Stimulated activated CD8-positive, alpha-beta memory T cell treated with anti-CD3 and anti-CD28 coated beads, Interleukin-15, amount 100 ng/mL, for 4 hours (primary cell): ENCODE measurements at places on chromosomes 5 and 9.

- DNase-seq = no peak
These were observed 20.8 kb upstream of the MACIR start for GRCh38 chr5:103237778-103238177.

GRCh38 chr5:124398460-124398859 is 348.0 kb downstream of the ZNF608 start:
- DNase-seq = no peak

- DNase-seq = no peak
These were observed 134.1 kb downstream of the PAPPA start for GRCh38 chr9:116287721-116288120.

DNA sequence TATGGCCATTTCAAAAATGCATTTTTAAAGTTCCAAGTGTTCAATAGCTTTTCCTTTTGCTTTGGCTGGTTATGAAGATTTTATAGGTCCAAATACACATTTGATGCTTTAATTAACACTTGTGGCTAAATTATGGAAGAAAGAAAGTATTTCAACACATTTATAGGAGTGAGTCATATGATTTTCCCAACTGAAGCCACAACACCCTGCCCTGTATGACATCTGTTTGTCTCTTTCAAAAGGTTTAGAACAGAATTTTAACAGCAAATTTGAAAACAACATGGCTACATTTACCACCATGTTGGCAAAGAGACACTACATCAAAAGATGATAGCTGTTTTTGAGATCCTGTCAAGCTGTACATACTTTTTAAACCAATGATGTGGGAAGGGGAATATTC is 99.4 kb downstream of the TMEM174 start:
- DNase-seq = no peak

GRCh38 chr5:64834037-64834436 is 65.3 kb downstream of the CWC27 start:
- no peak for DNase-seq

DNA sequence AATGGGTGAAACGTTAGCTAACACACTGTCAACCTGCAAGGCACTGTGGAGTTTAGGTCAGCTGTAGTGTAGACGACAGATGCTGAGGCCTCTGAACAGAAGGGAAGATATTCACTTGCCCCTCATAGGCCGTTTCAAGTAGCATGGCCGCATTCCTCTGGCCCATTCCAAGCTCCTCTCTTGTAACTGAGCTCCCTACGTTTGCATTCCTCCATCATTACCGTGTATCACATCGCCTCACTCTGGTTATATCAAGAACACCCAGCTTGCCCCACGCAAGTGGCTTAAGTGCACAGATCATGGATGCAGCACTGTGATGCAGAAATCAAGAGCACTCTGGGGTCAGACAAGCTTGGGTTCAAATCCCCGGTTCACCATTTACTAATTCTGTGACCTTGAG is 43.3 kb downstream of the PRELID2 start:
- no peak for DNase-seq

DNA sequence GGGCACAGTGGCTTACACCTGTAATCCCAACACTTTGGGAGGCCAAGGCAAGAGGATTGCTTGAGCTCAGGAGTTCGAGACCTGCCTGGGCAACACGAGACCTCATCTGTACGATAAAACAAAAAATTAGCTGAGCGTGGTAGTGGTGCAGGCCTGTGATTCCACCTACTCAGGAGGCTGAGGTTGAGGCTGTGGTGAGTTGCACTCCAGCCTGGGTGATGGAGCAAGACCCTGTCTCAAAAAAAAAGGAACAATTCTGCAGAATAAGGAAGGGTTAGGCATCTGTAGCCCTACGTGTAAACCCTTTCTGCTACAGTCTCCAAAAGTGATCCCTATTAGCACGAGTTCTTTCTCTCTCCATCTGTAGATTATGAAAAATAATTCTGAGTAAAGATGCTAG is 19.9 kb downstream of the CDC26 start:
- DNase-seq = no peak

DNA sequence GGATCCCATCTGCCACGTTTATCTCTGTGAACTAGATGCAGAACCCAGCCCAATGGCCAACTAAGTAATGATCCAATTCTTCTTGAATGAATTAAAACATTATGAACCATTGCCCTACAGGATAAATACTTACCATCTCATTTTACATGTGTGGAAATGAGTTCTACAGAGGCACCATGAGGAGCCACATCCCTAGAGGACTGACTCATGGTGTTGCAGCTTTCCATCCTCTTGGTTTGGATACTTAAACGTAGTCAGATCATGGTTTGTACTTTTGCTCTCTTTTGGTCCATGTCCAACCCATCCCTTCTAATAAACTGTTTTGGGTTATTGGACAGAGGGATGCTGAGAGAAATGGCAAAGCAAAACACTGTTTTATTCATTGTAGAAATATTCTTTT is 484.8 kb downstream of the EBF1 start:
- DNase-seq = no peak

GRCh38 chr5:66958980-66959641 is 237.5 kb downstream of the CD180 start:
- DNase-seq = no peak

DNA sequence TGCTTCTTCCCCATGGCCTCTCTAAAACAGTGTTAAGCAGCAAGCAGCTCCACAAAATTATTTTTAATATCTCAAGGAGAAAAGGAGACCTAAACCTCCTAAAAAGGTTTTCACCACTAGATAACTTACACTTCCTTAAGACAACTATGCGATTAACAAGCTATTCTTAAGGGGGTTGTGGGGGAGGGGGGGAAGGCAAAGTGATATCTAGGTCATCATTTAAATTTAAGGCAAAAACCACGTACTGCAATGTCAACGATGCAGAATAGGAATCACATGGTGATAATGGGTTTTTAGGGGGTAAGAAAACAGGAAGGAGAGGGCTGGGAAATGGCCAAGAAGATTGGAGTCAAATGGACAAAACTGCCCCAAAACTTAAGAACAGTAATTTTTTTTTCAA is 32.6 kb downstream of the CSNK1A1 start:
- no peak for DNase-seq

- no peak for DNase-seq
These were observed 5.9 kb upstream of the CFAP90 start for GRCh38 chr5:7856855-7857254.

GRCh38 chr9:114275246-114276004 is 47.5 kb upstream of the ORM1 start:
- no peak for DNase-seq

DNA sequence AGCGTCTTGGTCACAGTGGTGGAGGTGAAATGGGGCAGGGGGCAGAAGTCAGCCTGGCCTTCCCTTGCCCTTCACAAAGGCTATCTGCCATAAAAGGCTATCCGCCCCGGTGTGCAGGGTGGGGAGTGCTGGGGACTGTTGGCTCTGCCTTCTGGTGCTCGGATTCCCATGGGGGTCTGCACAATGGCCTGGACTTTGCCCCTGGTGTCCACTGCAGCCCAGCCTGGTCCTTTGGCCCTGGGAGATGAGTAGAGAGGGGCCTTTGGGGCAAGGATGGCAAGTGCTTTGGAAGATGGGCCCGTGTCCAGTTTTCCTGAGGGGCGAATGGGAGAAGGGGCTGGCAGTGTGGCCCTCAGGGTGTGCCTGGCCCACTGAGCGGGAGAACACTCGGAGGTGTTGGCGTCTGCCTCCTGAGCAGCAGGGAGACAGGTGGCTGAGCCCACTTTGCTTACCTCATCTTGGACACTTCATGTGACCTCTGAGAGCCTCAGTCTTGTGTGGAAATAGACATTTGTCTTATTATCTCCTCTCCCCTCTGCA is 69.9 kb downstream of the HSPA4 start:
- no peak for DNase-seq

DNA sequence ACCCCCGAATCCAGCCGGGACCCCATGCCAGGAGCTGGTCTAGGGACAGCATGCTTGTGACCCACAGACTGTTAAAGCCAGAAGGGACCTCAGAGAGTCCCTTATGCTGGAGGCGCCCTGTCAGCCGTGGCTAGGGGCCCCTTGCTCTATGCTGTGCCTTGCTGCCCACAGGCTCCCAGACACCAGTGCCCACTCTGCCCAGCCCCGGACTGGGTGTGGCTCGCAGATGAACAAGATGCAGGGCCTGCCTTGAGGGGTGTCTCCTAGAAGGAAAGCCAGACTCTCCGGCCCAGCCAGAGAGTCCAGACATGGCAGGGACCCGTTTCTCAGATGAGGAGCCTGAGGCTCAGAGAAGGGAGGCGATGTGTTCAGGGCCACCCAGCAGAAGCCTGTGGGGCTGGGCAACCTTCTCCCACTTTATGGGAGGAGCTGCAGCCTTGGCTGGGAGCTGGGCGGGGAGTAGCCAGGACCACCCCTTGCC is 85.7 kb downstream of the LMX1B start:
- DNase-seq = no peak

- no peak for DNase-seq
These were observed 18.5 kb upstream of the GNE start for GRCh38 chr9:36276781-36277181.

DNA sequence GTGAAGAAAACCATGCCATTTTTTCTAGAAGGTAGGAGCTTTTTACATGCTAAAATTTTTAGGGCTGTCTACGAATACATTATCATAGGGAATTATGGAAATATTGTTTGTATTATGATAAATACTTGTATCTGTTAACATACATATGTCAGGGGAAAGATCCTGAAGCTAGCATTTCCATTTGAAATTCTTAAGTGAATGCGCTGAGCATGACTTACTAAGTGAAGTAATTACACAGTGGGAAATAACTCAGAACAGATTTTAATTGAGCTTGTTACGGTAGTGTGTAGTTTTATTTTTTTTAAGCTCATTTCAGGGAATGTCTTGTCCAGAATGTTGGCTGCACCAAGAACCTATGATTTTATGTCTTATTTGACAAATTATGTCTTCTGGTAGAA is 19.1 kb downstream of the TDRD7 start:
- DNase-seq = no peak
